Dermis blood vessel endothelial cell (primary cell): ENCODE measurements at places on chromosomes 6 and 20. TPM values are rescaled to one million over a fixed set of nuclear protein-coding genes. Genes with fewer than 3 reads are reported as not detected.

GRCh38 chr20:1707588-1708449 lies 50.2 kb upstream of the SIRPG start:
- no peak for DNase-seq

The PI3 gene
- not detected in 2 replicates for total RNA-seq

The KHDC1 gene
- 0.09 TPM in 1 of 2 replicates, not detected in the other for total RNA-seq

- DNase-seq: no peak
These were observed 760 bp downstream of the C6orf132 start for GRCh38 chr6:42141603-42142117.

DNA sequence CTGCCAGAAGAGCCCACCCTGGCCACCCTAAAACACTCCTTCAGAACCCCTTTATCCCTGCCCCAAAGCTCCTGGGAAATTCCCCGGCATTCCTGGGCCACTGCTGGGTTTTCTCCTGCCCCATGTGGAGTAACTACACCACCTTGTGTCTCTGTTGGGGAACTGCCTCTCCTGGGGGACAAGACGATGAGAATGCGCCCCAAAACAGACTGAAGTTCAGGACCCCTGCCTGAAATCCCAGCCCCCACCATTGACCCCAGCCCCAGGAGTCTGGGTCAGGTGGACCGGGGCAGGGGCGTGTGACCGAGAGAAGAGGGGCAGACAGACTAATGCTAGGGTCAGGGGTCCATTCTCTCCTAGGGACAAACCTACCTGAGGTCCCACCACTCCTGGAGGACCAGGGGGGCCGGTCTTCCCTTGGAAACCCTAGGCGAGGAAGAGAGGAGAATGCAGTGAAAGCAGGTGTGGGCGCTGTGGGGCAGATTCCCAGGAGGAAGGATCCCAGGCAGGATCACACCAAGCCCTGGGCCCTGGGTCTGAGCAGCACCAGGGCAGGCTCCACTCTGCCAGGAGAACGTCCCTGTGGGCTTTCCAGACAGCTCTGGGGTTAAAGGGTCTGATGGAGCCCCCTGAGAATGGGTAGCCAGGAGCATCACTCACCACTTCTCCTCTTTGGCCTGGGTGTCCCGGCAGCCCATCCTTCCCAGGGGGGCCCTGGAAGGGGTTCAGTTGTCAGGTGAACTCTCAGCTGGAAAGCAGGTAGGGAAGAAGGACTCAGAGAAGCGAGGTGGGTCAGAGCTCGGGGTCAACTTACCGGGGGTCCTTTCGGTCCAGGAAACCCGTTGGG lies 19.4 kb downstream of the COL11A2 start:
- peak; percentile 52 for DNase-seq

GRCh38 chr6:154868143-154868594 lies 126.9 kb upstream of the TIAM2 start:
- DNase-seq: peak; percentile 78
